WTC11 (cell line): ENCODE measurements at places on chromosomes 5 and 9. TPM values are rescaled to one million over a fixed set of nuclear protein-coding genes. Genes with fewer than 3 reads are reported as not detected.
A peak's percentile ranks its signal among the peaks of the same experiment; 100 is the strongest.

The CCL28 gene
- total RNA-seq: 1.4 to 2.2 TPM (median 1.9 TPM) in 3 replicates

DNA sequence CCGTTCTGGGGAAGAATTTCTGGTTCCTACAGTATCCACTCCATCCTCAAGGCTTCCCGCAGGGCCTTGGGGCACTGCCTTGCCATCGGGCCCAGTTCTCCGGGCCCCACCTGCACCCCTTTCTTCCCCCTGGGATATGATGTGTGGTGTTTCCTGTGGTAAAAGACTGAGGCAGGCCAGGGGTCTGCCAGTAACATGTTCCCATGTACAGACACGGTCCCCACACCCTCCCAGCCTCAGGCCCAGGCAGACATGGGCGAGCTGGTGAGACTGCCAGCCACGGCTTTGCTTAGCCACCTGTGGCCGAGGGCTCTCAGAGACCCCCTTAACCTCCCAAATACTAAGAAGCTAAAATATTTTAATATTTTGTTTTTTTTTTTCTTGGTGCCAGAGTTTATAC is 46.0 kb downstream of the NDST1 start:
- no peak overlapping the region for H3K4me3 ChIP-seq
- peaks cover 29% of the 10 kb centered on the region for H3K36me3 ChIP-seq
- H3K4me1 ChIP-seq: peaks cover 10% of the 10 kb centered on the region
- no peak overlapping the region for H3K27ac ChIP-seq

The PCDHB10 gene
- total RNA-seq: 1.4 to 1.9 TPM (median 1.7 TPM) in 3 replicates

DNA sequence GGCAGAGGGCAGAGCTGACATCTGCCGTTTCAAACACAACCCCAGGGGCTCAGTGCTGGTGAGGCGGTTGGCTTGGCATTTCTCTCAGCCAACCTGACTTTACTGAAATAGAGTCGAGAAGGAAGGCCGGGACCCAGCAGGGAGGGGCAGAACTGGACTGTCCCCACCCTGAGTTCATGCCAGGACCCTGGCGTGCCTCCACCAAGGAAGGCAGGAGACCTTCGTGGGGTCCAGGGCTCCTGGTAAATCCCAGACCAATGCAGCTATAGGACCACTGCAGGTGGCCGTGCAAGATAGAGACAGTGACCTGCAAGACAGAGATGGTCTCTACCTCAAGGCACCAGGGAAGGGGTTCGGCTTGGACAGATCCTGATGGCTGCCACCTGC is 132.9 kb downstream of the ROR2 start:
- no peak for DNase-seq
- no peak overlapping the region for H3K4me3 ChIP-seq
- peak overlapping the region; percentile 9; the same call in 1 of the 2 replicates for H3K27ac ChIP-seq

The MARCOL gene
- total RNA-seq: not detected in 3 replicates
